HCEC 1CT (cell line): ENCODE measurements at places on chromosomes 4 and X.

DNA sequence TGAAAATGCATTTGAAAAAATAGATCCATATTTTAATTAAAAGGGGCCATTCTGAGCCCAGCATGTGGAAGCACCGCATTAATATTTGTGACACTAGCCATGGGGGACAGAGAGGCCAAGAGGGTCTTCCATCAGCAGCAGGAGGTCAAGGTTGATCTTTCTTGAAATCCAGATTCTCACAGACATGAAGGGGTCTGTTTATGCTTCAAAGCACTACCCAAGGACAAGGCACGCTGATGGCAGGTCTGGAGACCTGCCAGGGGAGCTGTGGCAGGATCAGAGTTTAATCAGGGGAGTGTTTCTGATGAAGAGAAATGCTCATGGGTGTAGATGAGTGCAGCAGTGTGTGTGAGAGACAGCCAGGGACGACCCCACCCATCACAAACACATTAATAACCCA lies 243.3 kb downstream of the LDB2 start:
- DNase-seq = no peak

DNA sequence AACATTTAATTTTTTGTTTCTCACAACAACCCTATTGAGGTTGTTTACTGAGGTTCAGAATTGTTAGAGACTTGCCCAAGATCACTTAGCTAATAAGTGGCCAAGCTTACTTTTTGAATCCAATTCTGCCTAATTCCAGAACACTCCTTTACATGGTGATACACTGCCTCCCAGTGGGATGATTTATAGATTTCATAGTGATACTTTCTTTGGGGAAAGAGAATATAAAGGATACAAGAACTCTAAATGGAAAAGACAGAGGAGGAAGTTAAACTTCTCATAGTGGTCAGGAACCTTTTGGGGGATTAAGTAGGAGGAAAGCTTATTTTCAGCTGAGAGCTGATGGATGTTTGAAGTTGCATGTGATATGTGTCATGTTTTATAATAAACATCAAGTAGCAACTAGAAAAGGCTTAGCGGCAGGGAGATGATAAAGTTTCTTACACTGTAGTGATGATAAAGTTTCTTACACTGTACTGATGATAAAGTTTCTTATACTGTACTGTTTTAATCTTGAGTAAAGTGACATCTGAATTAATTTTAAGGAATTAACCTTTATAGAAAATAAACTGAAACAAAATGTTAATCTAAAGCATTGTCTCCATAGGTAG lies 15.3 kb downstream of the STAG2 start:
- DNase-seq = peak; percentile 47

DNA sequence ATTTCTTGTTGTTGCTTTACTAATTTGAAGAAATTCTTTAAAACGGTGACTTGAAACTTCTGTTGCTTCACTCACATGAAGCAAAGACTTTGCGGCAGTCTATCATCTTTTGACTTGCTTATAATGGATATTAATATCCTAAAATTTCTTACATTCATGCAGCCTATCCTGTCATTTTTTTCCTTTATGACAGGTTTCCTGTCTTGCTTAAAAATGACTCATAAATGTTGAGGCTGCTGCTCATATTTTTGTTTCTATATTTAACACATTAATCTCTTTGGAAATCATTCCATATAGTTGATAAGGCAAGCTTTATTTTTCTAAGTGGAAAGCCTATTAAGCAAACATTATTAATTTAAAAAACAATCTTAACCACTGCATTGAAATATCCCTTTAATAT lies 176.6 kb upstream of the GALNTL6 start:
- no peak for DNase-seq

DNA sequence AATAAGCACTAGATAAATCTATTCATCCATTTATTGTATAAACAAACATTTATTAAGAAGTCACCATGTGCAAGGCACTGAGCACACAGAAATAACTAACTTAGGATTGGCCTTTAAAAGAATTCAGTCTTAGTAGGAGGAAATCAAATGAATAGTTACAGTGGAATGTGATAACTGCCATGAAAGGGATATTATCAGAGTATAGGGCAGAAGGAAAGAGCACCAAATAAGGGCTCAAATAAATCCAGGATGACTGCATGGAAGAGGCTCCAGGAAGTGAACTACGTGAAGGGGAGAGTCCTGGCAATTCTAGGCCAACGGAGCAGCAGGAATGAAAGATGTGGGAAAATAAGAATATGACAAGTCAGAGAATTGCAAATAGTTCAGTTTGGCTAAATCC lies 406.0 kb downstream of the INPP4B start:
- DNase-seq = no peak

GRCh38 chrX:78687586-78687985 lies 28.5 kb upstream of the RTL3 start:
- DNase-seq = no peak

DNA sequence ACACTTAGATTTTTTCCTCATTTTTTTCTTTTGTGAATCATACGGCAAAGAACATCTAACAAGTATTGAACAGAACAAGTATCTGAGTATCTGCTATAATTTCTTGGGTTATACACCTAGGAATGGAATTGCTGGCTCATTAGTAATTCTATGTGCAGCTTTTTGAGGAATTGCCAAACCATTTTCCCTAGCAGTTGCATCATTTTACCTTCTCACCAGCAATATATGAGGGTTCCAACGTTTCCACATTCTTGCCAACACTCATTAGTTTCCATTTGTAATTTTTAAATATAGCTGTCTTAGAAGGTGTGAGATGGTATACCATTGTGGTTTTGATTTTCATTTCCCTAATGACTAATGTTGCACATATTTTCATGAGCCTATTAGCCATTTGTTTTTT lies 41.1 kb upstream of the DCAF8L1 start:
- DNase-seq = no peak

GRCh38 chrX:132034648-132035047 lies 11.5 kb downstream of the STK26 start:
- DNase-seq = no peak

DNA sequence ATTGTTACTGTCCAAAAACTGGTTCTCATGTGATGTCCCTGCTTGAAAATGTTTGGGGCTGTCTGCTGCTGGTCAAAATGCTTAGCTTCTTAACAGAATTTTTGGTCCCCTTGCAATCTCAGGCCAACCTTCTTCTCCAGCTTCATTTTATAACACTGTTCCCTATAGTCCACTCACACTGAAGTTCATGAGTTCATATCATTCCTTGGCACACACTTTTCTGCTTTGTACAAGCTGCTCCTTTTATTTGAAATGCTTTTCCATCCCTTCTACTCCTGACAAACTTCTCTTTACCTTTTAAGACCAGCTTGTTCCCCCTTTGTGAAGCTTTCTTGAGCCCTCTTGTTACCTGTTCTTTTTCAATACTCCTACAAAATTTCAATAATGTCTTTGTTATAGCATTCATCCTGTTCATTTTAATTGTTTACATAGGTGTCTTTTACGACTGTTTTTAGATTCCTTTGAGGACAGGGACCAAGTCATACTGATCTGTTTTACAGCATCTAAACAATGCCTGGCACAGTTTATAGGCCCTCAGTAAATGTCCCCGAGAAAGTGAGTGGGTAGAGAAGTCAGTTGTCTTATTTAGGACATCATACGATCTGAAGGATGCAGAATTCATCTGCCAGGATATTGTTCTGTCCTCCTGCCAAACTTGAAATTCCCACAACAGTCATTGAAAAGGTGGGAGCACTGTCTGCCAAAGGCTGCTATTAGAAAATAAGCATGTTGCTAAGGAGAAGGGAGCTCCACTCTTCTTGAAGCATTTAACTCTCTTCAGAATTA lies 134.4 kb upstream of the BMPR1B start:
- DNase-seq = no peak

DNA sequence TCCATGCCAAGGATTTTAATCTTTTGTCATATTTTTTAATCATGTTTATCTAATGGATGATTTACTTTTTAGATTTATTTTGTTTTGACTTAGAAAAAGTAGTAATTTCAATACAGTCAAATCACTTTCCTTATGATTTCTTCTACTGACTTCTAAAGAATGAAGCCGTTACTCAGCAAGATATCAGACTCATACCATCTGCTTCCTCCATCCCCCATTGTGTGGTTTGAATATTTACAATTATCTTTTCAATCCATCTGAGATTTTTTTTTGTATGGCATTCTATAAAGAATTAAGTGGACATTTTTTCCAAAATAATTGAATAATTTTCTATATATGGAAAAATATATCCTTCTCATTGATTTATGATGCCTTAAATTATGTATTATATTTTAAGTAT lies 565.4 kb upstream of the ATOH1 start:
- DNase-seq = no peak

- DNase-seq = no peak
These were observed 174.9 kb upstream of the PCDH18 start for GRCh38 chr4:137707102-137707620.

GRCh38 chrX:112835019-112835418 lies 5.6 kb downstream of the AMOT start:
- no peak for DNase-seq

GRCh38 chr4:181796502-181796901 lies 446.7 kb upstream of the TENM3 start:
- peak; percentile 74 for DNase-seq

GRCh38 chrX:40374486-40374885 lies 206.3 kb upstream of the ATP6AP2 start:
- DNase-seq = no peak

GRCh38 chr4:164512124-164512523 lies 241.8 kb upstream of the SMIM31 start:
- DNase-seq = no peak

GRCh38 chr4:184103527-184104264 lies 114.0 kb downstream of the ENPP6 start:
- DNase-seq = no peak

DNA sequence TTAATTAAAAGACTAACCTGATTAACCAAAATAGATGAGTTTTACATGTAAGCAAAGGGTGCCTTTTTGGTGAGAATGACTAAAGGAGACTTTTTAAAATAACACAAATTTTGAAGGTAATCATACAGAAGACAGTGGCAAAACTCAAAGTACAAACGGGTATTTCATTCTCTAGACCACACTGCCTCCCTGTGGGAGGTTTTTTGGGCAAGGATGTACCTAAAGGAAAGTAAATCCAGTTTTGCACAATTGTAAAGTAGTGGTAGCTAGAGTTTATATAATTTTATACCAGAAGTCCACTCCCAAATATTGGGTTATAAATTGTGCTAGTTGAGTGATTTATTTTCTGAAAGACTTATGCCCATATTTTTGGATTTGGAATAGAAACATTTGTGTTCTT lies 201.0 kb downstream of the PAPSS1 start:
- DNase-seq = peak; percentile 13

DNA sequence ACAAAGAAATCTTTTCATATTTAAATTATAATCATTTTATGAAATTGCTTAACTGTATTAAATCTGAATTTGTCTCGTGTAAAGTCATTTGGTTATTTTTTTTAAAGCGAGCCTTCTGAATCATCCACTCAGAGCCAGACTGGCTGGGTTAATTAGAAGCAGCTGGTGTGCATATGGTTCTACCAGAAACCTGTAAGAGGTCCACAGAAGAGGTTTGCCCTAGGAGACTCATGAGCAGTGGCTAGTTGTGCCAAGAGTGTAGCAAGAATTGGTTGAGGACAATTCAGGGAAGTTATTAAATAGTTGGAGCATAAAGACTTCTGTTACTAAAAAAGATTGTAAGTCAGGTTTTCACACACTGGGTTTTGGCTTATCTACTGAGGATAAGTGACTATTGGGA lies 267.4 kb downstream of the IL1RAPL2 start:
- DNase-seq = no peak

- DNase-seq = no peak
These were observed 148.4 kb upstream of the SFRP2 start for GRCh38 chr4:153937289-153937688.

- DNase-seq = peak; percentile 90
These were observed 29.6 kb downstream of the PDGFC start for GRCh38 chr4:156941940-156942548.

DNA sequence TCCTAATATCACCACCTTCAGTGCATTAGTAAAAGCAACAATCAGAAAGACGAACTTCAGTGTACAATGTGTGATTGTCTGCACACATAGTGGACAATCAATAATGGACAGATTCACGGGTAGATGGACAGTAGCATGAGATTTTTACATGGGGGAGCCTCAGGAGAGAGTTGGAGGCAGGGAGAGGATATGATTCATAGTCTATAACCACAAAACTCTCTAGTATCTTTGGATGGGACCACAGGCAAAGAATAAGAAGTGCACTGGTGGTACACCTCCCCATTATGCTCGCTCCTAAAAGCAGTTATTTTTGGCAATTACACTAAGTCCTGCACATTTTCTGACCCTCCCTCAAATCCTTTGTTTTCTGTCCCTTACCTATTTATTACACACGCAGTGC lies 624.4 kb upstream of the ACTRT1 start:
- DNase-seq = no peak

DNA sequence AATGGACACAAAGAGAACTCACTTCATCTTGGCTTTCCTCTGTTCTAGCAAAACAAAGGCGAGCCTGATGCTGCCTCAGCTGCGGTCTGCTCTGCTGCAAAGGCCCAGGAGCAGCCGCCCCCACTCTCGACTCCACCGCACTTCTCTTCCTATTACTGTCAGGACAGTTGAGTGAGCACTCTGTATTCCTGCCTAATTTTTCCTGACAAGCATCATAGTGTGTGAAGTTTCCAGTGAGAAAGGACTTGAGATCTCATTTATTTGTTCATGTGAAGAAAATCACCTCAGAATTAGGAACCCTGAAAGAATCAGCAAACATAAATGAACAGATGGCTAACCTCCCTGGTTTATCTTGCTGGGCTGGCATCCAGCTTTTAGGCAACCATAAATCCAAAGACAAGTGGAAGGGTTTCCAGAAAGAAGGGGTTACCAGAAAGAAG lies 15.6 kb downstream of the SCARB2 start:
- DNase-seq = peak; percentile 33

DNA sequence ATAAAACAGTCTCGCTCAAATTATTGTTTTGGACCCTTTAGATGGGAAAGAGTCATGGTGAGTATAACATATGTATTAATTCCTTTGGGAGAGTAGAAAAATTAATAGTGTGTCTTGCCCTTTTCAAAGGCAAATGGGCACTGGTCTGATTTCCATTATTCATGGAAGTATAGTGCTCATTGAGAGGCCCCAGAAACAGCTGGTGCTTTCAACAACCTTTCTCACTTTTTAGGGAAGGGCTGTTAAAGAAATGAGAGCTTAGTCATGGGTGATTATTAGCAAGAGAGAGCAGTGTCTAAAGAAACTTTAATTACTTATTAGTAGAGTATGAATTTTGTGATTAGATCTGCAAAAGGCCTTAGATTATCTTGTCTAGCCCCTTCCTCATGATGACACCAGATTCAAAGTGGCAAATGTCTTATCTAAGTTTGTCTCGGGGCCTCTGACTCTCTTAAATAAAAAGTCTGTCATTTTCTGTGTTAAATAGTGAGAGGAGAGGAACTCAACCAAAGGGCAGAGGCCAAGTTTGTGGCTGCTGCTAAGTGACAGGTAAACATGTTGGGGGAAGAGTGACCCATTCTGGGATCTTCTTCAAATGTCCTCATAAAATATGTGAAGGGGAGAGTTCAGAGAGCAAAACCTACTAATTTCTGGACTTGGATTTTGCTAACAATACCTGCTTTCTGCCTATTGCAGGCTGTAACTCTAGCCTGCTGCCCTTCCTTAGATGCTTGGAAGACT lies 110.6 kb downstream of the REPS2 start:
- DNase-seq = no peak
